Endothelial cell (in vitro differentiated cells): ENCODE measurements at places on chromosomes 11 and 22.

GRCh38 chr11:74084796-74085541 lies 76.1 kb upstream of the UCP3 start:
- DNase-seq = no peak

DNA sequence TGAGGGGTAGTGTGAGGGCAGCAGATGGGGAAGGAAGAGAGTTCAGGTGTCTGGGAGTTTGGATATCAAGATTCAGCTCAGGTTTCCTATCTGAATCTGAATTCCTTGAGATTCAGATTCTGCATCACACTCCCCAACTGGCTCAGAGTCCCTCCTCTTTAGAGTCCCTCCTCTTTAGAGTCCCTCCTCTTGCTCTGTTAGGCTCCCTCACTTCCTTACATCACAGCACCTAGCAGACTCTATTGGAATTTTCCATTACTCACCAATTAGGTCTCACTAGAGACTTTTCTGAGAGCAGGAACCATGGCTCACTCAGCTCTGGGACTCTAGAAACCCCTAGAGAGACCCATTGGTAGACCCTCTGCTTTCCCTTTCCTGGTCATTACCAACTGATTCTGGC lies 303.4 kb upstream of the SYN3 start:
- no peak for DNase-seq

GRCh38 chr11:95144313-95145235 lies 54.9 kb downstream of the ENDOD1 start:
- DNase-seq = no peak

DNA sequence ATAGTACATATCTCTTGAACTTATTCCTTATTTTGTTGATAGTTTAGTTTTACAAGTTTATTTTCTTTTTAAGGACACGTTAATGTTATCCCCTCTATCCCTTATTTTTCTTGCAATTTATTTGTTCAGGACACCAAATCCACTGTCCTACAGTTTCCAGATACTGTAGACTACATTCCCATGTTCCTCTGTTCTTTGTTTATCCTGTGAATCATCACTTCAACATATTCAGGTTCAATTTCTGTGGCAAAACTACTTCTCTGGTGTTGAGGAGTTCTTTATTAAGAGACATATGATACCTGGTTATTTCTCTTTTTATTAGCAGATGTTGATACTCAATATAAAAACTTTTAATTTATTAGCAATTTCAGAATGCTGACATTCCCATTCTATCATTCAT lies 72.8 kb upstream of the CLNS1A start:
- no peak for DNase-seq

DNA sequence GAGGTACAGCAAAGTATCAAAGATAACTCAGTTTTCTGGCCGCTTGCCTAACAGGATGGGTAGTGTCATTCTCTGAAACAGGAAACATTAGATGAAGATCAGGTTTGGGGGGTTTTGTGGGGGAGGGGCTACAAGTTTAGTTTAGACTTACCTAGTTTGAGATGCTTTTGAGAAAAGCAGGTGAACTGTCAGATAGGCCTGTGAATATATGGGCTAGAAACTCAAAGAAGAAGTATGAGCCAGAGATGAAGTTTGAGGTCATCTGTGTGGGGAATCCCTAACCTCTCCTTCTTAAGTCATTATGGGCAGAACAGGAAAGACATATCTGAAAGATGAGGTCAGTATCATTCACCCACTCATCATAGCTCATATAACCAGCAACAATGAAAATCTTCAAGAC lies 11.9 kb downstream of the HOATZ start:
- DNase-seq = no peak

DNA sequence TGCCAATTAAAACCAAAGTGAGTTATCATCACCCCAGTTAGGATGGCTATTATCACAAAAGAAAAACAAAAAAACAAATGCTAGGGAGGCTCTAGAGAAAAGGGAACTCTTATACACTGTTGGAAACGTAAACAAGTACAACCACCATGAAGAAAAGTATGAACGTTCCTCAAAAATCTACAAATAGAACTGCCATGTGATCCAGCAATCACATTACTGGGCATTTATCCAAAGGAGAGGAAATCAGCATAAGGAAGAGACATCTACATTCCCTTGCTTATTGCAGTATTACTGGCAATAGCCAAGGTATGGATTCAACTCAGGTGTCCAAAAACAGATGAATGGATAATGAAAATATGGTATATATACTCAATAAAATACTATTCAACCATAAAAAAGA lies 1145.1 kb downstream of the LRRC4C start:
- DNase-seq = no peak

GRCh38 chr22:35205961-35206360 lies 51.3 kb upstream of the HMGXB4 start:
- no peak for DNase-seq

DNA sequence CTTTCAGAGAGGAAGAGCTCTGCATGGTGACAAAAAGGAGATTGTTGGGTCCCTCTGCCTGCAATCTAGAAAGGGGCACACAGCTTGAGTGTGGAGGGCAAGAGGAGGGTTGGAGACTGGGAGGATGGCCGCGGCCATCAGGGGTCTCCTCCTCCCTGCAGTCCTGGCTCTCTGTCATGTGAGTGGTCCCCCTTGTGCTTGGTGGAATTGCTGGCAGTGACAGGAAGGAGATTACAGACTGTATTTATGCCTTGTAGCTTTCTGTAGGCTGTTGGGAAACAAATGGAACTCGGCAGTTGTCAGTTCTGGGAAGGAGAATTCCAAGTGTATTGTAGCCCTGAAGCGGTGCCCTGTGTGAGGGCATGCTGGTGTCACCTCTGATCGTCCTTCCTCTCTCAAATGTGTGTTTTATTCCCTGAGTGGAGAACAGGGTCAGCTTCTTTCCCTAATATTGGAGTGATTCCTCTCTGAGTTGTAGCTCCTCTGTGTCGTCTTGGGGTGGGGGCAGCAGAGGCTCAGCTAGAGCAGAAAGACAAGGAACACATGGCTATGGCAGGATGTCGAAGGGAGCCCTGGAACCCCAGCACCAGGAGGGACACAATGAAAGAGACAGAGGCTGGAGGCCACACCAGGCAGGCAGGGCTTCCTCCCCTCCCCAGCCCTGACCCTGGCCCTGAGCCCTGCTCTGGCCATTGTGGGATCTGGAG lies 163.1 kb downstream of the PKNOX2 start:
- DNase-seq = no peak

- DNase-seq = no peak
Observed at GRCh38 chr22:23891726-23892125, 2.5 kb upstream of the MIF start.

GRCh38 chr11:2452321-2453012 lies 7.7 kb downstream of the KCNQ1 start:
- DNase-seq = no peak

DNA sequence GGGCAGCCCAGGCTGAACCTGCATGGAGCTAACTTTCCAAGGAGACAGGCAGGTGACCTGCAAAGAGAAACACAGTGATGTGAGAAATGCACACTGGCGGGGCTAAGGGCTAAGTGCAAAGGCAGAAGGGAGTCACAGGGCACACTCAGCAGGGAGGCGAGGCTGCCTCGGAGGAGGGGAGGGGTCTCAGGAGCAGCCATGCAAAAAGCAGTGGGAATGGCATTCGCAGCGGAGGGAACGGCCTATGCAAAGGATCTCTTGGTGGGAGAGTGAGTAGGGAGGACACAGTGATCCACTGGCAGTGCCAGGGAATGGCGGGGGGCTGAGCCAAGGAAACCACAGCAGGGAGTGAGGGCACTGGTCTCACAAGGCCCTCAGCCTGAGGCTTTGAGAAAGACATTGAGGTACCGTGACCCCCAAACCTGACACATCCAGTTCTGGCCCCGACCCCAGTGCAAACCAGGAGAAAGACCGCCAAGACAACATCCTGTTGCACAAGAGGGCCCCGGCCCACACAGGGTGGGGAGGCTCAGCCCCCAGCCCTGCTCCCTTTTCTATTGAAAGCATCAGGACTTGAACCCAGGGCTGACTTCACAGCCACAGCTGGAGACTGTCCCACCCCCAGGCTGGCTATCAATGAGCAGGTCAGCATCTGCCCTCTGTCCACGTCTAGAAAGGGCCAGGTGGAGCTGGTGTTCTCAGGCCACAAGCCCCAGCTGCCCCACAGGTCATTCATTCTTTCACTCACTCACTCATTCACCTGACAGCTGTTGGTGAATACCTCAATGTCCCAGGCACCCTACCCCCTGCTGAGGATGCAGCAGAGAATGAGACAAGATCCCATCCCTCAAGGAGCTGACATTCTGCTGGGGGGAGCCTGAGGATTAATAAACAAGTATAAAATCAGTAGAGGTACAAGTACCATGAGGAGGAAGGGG lies 50.7 kb downstream of the IGLL1 start:
- DNase-seq = no peak

- DNase-seq = peak; percentile 36
Observed at GRCh38 chr11:33935461-33936456, 43.9 kb upstream of the LMO2 start.

GRCh38 chr11:48025984-48026340 lies 45.6 kb downstream of the PTPRJ start:
- no peak for DNase-seq

- no peak for DNase-seq
Observed at GRCh38 chr11:45113807-45114206, 32.6 kb upstream of the PRDM11 start.

GRCh38 chr11:101945448-101945847 lies 29.1 kb upstream of the ANGPTL5 start:
- no peak for DNase-seq

- DNase-seq = no peak
Observed at GRCh38 chr11:47501101-47501500, 51.8 kb downstream of the CELF1 start.

- DNase-seq = no peak
Observed at GRCh38 chr11:128208329-128209137, 378.8 kb downstream of the ETS1 start.

DNA sequence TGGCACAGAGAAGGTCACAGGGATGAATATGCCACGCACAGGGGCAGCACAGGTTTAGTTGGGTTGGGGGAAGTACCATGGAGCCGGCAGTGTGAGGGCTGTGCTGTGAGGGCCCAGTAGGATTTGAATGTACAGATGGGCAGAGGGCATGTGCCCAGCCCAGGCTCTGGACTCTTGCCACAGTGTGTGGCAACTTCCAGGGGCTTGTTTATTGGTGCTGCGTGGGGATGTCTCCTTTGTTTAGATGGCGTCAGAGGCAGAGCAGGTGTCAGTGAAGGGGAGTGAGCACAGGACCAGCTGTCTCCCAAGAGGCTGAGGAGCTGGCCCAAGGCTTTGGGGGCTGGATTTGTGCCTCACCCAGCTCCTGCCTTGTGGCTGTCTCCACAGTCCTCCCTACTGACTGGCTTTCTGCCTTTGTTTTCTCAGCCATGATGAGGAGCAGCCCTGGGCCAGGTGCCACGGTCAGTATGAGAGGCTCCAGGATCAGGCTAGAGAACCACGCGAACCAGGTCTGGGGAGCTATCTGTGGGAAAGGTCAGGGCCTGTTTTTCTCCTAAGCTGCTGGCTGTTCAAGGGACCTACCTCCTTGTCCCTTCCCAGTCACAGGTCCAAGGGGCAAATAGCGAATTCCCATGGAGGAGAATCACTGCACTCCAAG lies 21.9 kb downstream of the SUN2 start:
- no peak for DNase-seq

DNA sequence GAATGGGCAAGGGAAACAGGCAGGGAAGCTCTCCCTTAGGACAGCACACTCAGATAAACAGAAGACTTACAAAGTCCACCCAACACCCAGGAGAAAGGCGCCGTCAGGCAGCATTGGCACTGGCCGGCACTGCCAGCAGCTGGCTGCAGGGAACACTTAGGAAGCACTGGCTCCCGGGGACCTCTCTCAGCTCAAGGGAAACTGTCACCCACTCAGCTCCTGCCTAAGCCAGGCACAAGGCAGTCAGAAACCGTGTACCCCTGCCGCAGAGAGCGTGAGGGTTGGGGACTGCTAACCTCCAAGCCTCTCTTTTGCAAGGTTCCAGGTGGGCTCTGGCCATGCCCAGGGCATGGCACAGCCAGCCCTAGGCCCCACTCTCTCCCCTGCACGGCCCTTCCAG lies 64.7 kb downstream of the DGCR2 start:
- DNase-seq = no peak

GRCh38 chr11:95939091-95939490 lies 15.2 kb upstream of the MTMR2 start:
- DNase-seq = no peak

DNA sequence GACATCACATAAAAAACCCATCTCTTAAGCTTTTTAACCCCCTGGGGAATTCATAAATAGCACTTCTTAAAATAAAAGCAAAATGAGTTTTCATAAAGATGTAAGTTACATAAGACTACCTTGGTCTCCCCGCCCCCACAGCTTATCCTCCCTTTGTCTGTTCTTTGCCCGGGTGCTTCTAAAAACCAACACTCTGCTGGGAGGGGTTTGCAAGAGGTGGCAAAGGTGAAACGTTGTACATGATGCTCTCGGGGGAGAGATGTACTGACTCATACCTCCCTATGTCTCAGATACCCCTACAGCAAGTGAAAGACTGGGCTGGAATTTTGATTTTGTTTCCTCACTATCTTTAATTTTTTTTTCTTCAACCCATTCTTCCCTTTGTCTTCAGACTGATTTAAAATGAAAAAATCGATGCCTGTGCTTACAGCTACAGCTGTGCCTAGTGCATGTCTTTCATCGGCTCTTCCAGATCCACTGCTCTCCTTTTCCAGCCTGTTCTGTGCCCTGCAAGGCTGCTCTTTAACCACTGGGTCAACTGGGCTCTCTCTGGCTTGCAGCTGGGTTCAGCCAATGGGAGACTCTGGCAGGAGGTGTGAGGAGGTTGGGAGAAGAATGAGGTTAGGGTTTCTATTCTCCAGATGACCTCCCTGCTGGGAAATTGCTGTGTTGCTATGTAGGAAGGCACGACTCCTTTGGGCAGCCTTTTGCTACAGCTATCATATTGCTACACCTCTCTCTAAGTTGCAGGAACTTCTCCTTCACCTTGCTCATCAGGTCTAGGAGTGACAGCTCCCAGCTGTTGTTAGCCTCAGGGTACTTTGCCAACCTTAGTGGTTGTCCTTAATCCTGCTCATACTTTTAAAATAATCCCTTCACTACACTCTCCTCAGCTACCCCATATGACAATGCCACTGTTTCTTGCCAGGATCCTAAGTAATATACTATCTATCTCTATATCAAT lies 266.5 kb downstream of the TENM4 start:
- no peak for DNase-seq

GRCh38 chr11:46438211-46438610 lies 46.6 kb upstream of the CHRM4 start:
- DNase-seq = no peak

DNA sequence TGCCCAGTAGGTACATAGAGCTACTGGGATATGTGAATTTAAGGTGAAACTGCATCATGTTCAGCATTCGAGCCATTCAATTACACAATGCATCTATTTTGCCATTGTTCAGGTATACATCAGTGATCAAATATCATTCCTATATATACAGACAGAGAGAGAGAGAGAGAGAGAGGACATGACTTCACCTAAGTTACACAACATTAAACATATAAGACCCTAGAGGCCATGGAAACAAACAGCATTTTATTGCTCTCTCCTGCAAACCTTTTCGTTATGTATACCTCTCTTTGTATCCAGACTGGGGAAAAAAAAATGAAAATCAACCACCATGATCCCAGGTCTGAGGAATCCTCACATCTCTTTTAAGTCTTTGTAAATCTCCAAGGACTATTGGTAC lies 1829.1 kb downstream of the LRRC4C start:
- DNase-seq = no peak
